ENCODE measurements at places on chromosomes 11 and 22. TPM values are rescaled to one million over a fixed set of nuclear protein-coding genes. Genes with fewer than 3 reads are reported as not detected.

DNA sequence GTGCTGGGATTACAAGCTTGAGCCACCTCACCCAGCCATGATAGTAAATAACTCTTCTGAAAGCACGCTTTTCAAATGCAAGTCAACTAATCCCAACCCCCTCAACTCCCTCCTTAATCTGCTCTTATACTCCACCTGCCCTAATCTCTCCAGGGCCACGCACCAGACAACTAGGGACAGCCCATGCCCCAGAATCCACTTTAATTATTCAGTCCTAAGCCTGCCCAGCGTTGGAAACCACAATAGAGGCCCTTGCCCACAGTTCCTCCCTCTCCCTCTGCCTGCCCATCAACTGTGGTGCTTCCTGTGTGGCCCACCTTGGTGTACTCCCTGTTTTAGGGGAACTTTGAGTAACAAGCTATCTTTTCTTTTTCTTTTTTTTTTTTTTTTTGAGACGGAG is 2.7 kb upstream of the VPREB3 start:
- no peak overlapping the region for H3K4me3 ChIP-seq
- DNase-seq, result no peak
- no peak overlapping the region for H3K27ac ChIP-seq
- H3K36me3 ChIP-seq, result no peaks in the 10 kb centered on the region
- H3K27me3 ChIP-seq, result no peaks in the 10 kb centered on the region
- no peaks in the 10 kb centered on the region for H3K4me1 ChIP-seq

DNA sequence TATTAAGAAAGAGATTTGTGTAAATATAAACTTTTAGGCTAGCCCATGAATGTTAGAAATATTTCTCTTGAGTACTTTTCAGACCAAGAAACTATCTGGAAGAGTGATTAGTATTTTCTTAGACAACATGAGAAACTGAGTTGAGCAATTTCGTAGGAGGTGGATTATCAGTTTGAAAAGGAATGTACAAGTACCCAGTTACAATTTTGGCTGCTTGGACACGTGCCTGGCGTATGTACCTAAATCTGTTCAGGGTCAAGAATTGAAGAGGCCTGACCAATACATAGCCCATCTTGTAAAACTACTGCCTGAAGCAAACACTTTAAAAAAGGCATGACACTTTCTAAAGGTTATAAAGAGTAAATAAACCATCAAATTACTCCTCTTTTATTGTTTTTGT is 71.1 kb downstream of the CCDC73 start:
- no peaks in the 10 kb centered on the region for H3K36me3 ChIP-seq
- no peaks in the 10 kb centered on the region for H3K27me3 ChIP-seq
- H3K4me3 ChIP-seq, result no peak overlapping the region
- no peak for DNase-seq
- no peaks in the 10 kb centered on the region for H3K4me1 ChIP-seq
- no peak overlapping the region for H3K27ac ChIP-seq

GRCh38 chr11:61904539-61905048 is 12.8 kb downstream of the RAB3IL1 start:
- no peaks in the 10 kb centered on the region for H3K4me1 ChIP-seq
- peak overlapping the region; percentile 36 for H3K4me3 ChIP-seq
- no peak overlapping the region for H3K27ac ChIP-seq
- DNase-seq, result peak; percentile 81

GRCh38 chr11:7537265-7537664 is 23.5 kb downstream of the PPFIBP2 start:
- no peak overlapping the region for H3K27ac ChIP-seq
- DNase-seq, result no peak
- H3K36me3 ChIP-seq, result no peaks in the 10 kb centered on the region

DNA sequence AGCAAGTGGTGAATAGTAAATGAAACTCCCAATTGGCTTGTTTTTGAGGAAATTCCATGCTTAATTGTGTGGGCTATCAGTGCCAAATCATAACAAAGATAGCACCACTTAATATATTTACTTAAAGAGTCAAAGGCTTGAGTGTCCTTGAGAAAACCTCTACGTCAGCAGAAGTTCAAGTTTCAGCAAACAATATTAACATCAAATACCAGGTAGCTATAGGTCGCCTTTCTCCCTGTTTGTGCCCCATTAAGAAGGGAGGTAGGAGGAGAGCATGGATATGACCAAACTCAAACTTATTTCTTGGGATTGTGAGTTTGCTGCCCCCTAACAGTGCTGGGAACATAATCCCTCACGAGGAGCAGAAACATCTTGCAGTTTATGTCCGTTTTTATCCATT is 105.6 kb upstream of the SYN3 start:
- H3K4me3 ChIP-seq, result no peak overlapping the region
- H3K27me3 ChIP-seq, result no peaks in the 10 kb centered on the region
- no peak overlapping the region for H3K27ac ChIP-seq
- DNase-seq, result no peak
- no peaks in the 10 kb centered on the region for H3K4me1 ChIP-seq

DNA sequence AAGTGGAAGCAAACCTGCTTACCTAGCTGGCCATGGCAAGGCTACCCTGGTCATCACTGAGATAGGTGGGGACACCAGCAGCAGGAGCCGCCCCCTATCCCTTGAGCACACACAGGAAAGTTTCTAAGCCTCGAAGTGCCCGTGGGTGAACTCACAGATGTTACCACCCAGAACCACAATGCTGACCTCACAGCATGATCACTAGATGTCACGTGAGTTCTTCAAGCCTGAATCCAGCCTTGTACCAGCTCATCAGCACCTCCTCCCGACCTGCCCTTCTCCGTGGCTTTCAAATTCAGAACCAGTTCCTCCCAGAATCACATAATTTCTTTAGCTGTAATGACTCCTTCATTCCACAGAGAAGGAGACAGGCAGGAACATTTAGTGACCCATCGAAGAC is 24.7 kb upstream of the TIMP3 start:
- no peak for DNase-seq
- no peak overlapping the region for H3K27ac ChIP-seq
- H3K27me3 ChIP-seq, result no peaks in the 10 kb centered on the region
- H3K4me1 ChIP-seq, result no peaks in the 10 kb centered on the region
- no peak overlapping the region for H3K4me3 ChIP-seq

- H3K27me3 ChIP-seq, result no peaks in the 10 kb centered on the region
- no peak for DNase-seq
- no peaks in the 10 kb centered on the region for H3K4me1 ChIP-seq
Observed at GRCh38 chr11:115643549-115644270, 139.5 kb upstream of the CADM1 start.

GRCh38 chr11:100939571-100939970 is 190.0 kb downstream of the PGR start:
- no peak overlapping the region for H3K4me3 ChIP-seq
- H3K27me3 ChIP-seq, result no peaks in the 10 kb centered on the region
- H3K4me1 ChIP-seq, result peaks cover 10% of the 10 kb centered on the region
- H3K36me3 ChIP-seq, result peaks cover 27% of the 10 kb centered on the region
- H3K27ac ChIP-seq, result no peak overlapping the region

GRCh38 chr11:24688981-24689380 is 192.1 kb downstream of the LUZP2 start:
- no peaks in the 10 kb centered on the region for H3K36me3 ChIP-seq
- H3K27me3 ChIP-seq, result no peaks in the 10 kb centered on the region
- no peaks in the 10 kb centered on the region for H3K4me1 ChIP-seq
- H3K27ac ChIP-seq, result no peak overlapping the region
- peak; percentile 8 for DNase-seq

DNA sequence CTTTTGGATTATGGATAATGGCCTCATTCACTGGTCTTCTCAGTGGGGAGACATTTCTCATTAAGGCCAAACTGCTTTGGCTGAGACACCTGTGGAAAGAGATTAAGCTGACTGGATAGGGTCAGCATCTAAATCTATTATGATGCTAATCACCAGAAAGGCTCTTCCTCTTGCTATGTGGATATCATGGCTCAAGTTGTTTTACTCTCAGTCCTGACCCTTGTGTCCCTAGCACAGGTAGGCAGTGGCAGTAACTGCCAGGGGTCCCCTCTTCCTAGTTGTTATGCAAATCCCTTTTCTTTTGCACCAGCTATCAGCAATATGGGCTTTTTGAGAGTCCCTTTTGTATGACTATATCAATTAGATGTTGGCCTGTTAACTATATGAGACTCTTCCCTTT is 335.7 kb upstream of the PLET1 start:
- H3K4me1 ChIP-seq, result no peaks in the 10 kb centered on the region
- DNase-seq, result no peak
- H3K36me3 ChIP-seq, result no peaks in the 10 kb centered on the region
- H3K27ac ChIP-seq, result no peak overlapping the region
- no peak overlapping the region for H3K4me3 ChIP-seq

GRCh38 chr11:11998091-11998781 is 10.2 kb downstream of the DKK3 start:
- H3K27me3 ChIP-seq, result no peaks in the 10 kb centered on the region
- no peak overlapping the region for H3K4me3 ChIP-seq
- no peaks in the 10 kb centered on the region for H3K4me1 ChIP-seq
- no peak overlapping the region for H3K27ac ChIP-seq
- no peak for DNase-seq

GRCh38 chr11:126172596-126173038 is 38.8 kb downstream of the RPUSD4 start:
- no peak overlapping the region for H3K27ac ChIP-seq
- no peak overlapping the region for H3K4me3 ChIP-seq
- no peaks in the 10 kb centered on the region for H3K36me3 ChIP-seq
- no peaks in the 10 kb centered on the region for H3K27me3 ChIP-seq
- H3K4me1 ChIP-seq, result peaks cover 6% of the 10 kb centered on the region
- DNase-seq, result no peak

GRCh38 chr11:72292106-72292785 is 48.3 kb upstream of the PHOX2A start:
- no peak overlapping the region for H3K4me3 ChIP-seq
- no peak for DNase-seq
- H3K27ac ChIP-seq, result no peak overlapping the region
- H3K4me1 ChIP-seq, result no peaks in the 10 kb centered on the region
- H3K36me3 ChIP-seq, result peaks cover 5% of the 10 kb centered on the region

DNA sequence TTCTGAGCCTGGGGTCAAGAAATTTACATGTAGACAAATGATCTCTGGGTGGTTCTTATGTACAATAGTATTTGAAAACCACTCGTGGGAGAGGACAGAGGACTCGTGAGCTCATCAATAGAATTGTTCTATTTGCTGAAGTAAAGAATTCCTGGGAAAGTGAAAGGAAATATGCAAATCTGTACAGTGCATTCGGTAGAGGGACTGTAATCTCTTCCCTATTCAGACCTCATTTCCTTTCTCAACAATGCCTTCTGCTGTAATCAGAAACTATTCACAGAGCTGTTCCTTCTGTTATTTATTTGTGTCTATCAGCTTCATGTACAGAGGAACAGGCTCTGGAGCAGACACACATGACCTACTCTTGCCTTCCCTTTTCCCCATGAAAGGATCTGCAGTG is 709.4 kb upstream of the KIRREL3 start:
- no peak for DNase-seq
- H3K27me3 ChIP-seq, result no peaks in the 10 kb centered on the region

GRCh38 chr22:38823076-38823475 is 20.8 kb downstream of the NPTXR start:
- H3K27ac ChIP-seq, result no peak overlapping the region
- no peak overlapping the region for H3K4me3 ChIP-seq
- peaks cover 5% of the 10 kb centered on the region for H3K36me3 ChIP-seq
- no peak for DNase-seq
- H3K27me3 ChIP-seq, result no peaks in the 10 kb centered on the region
- no peaks in the 10 kb centered on the region for H3K4me1 ChIP-seq

DNA sequence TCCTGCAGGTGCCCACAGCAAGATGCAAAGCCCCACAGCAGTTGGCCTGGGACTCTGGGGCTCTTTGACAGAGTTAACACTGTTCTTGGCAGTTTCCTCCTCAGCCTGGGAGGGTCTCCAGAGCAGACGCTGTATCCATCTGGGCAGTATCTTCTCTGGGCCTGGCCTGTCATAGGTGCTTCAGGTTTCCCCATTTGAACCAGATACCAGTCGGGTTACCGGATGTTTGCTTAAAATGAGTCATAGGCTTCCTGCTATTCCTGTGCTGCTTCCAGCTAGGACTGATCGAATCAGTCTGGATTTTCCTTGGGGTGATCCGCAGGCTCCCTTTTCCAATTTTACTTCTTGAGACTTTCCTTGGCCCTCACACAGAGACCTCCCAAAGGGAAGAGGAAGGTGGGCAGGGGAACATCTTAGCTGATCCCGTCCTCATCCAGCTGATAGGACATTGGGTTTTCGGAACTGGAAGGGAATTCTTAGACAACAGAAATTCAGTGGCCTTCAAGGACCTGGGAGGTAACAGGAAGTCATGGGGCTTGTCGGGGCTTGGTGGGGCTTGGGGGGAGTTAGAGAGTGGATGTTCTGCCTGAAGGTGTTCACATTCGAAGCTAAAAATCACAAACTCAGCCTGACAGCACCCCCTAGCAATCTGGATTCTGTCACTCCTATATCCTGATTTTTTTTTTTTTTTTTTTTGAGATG is 2.4 kb upstream of the RANGAP1 start:
- H3K27me3 ChIP-seq, result no peaks in the 10 kb centered on the region
- H3K27ac ChIP-seq, result peak overlapping the region; percentile 92
- H3K36me3 ChIP-seq, result peaks cover 11% of the 10 kb centered on the region
- peaks cover 55% of the 10 kb centered on the region for H3K4me1 ChIP-seq
- peak; percentile 37 for DNase-seq

GRCh38 chr11:75383246-75383645 is 16.1 kb upstream of the RPS3 start:
- H3K27me3 ChIP-seq, result no peaks in the 10 kb centered on the region
- no peak overlapping the region for H3K4me3 ChIP-seq
- peak; percentile 42 for DNase-seq

DNA sequence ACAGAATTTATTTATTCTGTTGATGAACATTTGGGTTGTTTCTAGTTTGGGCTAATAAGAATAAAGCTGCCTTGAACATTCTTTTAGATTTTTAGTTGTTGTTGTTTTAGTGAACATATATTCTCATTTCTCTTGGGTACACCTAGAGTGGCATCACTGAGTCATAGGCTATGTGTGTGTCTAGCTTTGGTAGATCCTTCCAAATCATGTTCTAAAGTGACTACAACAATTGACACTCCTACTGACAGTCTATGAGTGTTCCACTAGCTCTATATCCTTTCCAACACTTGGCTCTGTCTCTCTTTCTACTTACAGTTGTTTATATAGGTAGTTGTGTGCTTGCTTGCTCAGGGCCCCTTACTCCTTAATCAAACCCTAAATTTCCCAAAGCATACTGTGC is 346.0 kb upstream of the NCAM1 start:
- no peaks in the 10 kb centered on the region for H3K4me1 ChIP-seq
- DNase-seq, result no peak
- no peak overlapping the region for H3K27ac ChIP-seq
- H3K27me3 ChIP-seq, result no peaks in the 10 kb centered on the region

- no peaks in the 10 kb centered on the region for H3K36me3 ChIP-seq
- no peaks in the 10 kb centered on the region for H3K4me1 ChIP-seq
- H3K27ac ChIP-seq, result no peak overlapping the region
- no peak overlapping the region for H3K4me3 ChIP-seq
Observed at GRCh38 chr22:26570864-26571525, 18.9 kb downstream of the TPST2 start.

- peaks cover 3% of the 10 kb centered on the region for H3K27me3 ChIP-seq
- H3K36me3 ChIP-seq, result no peaks in the 10 kb centered on the region
- no peak overlapping the region for H3K4me3 ChIP-seq
- no peaks in the 10 kb centered on the region for H3K4me1 ChIP-seq
- no peak overlapping the region for H3K27ac ChIP-seq
Observed at GRCh38 chr22:47813661-47814060, 1051.2 kb downstream of the TBC1D22A start.

Gene RTN4RL2
- 3.9 TPM for total RNA-seq

Gene KCNJ11
- total RNA-seq, result 22.9 TPM

Gene OR52E5
- not detected for total RNA-seq

Gene XKR3
- total RNA-seq, result not detected

Gene NTM
- not detected for total RNA-seq

Gene ZC3H12C
- 14.5 TPM for total RNA-seq
